ENCODE measurements at places on chromosomes 2 and 18.

DNA sequence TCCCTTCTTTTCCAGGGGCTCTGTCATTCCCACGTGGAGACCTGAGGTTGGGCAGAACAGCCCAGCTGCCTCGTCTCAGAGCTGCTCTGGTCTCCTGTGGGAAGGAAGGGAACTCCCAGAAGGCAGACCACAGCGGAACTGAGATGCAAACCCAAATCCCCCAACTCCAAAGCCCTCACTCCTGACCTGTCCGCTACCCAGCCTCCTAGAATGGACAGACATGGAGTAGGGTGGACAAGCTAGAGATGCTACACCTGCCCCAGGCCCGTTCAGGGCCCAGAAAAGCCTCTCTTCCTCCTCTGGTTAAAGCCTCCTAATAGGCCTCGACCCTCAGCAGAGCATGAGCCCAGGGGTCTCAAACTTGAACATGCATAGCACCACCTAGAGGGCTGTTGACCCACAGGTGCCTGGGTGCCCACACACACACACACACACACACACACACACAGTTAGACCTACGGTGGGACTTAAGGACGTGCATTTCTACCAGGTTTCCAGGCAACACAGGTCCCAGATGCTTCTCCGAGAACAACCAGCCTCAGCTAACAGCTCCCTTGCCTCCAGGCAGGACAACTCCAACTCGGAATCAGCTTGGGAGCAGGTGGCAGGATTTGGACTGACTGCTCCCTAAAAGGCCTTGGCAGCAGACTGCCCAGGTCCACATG, 93.5 kb downstream of the TNS1 start:
- H3K4me3 ChIP-seq: no peak overlapping the region
- H3K4me1 ChIP-seq: peaks cover 99% of the 10 kb centered on the region
- DNase-seq: peak; percentile 39
- peaks cover 16% of the 10 kb centered on the region for H3K36me3 ChIP-seq
- no peaks in the 10 kb centered on the region for H3K27me3 ChIP-seq

DNA sequence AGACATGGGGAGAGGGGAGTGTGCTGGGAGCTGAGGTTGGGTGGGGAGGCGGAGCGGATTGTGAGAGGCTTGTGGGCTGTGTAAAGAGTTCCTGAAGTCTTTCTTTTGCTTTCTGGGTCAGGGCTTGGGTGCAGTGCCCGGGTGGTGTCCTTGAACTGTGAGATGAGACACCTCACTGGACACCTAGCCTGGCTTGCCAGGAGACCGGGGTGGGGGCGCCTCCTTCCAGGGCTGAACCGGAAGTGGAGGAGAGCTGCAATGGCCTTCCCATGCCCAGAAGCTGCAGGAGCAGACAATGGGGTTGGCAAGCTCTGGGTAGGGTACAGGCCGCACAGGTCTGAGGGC, 4.3 kb downstream of the TMEM37 start:
- no peak overlapping the region for H3K27ac ChIP-seq
- no peaks in the 10 kb centered on the region for H3K27me3 ChIP-seq
- H3K4me3 ChIP-seq: no peak overlapping the region
- H3K36me3 ChIP-seq: no peaks in the 10 kb centered on the region
- no peak for DNase-seq
- peaks cover 8% of the 10 kb centered on the region for H3K4me1 ChIP-seq

- peak; percentile 25 for DNase-seq
- peaks cover 7% of the 10 kb centered on the region for H3K27me3 ChIP-seq
- H3K4me3 ChIP-seq: peak overlapping the region; percentile 34
- H3K27ac ChIP-seq: no peak overlapping the region
These were observed 157.8 kb downstream of the CYRIA start for GRCh38 chr2:16507655-16508489.

DNA sequence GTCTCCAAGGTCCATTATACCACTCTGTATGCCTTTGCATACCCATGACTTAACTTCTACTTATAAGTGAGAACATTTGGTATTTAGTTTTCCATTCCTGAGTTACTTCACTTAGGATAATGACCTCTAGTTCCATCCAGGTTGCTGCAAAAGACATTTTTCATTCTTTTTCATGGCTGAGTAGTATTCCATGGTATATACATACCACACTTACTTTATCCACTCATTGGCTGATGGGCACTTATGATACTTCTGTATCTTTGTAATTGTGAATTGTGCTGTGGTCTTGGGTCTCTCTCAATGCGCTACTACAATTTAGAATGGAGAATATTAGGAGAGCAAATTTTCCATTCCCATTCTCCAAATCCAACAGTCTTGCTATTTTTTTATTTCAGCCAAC, 76.4 kb downstream of the ZRANB3 start:
- H3K4me3 ChIP-seq: no peak overlapping the region
- no peaks in the 10 kb centered on the region for H3K27me3 ChIP-seq
- no peaks in the 10 kb centered on the region for H3K36me3 ChIP-seq
- no peak overlapping the region for H3K27ac ChIP-seq

DNA sequence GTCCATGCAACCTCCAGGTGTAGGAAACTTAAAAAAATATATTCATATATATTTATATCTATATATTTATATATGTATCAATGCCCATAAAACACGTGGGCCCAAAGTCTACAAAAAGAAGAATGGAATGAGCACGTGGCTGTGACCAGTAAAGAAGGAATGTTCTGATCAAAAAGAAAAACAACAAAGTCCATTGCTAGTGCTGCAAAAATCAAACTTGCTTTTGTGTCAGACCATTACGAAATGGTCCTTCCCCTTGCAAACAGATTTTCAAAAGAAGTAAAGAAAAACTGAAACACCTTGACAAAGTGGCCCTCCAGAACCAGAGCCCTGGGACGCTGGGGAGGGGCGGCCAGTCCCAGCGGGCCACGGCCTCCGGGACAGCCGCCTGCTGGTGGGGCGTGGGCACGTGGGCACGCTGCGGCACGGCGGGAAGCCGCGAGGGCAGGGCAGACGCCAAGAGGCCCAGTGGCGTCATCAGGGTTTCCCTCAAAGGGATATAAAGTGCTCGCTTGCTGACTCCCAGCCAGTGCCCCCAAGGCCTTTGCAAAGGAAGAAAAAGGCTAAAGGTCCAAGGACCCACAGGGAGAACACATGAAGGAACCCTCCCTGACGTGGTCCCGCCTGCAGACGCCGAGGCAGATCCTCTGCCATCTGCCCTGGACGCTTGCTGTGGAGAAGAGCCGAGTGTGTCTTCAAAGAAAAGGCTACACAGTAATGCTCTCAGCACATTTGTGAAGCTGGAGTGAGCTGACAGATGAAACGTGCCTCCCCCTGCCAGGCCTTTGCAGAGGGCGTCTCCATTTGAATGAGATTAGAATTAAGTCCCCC, 201.8 kb downstream of the TWIST2 start:
- DNase-seq: no peak
- H3K4me3 ChIP-seq: no peak overlapping the region
- H3K27ac ChIP-seq: no peak overlapping the region
- H3K27me3 ChIP-seq: no peaks in the 10 kb centered on the region

Data from heart left ventricle (tissue), 16 donors.